ENCODE measurements at places on chromosomes 5 and 9. TPM values are rescaled to one million over a fixed set of nuclear protein-coding genes. Genes with fewer than 3 reads are reported as not detected.

Gene SLC6A19
- total RNA-seq = not detected

Gene C1QTNF3
- total RNA-seq = 1.7 TPM

Gene OCLN
- 1.1 TPM for total RNA-seq

Gene IFNK
- not detected for total RNA-seq

Gene CBY3
- total RNA-seq = not detected

Gene C5orf52
- total RNA-seq = not detected

Gene MED22
- total RNA-seq = 25.5 TPM

Gene GCNT4
- 5.0 TPM for total RNA-seq

Gene SLC1A3
- 20.0 TPM for total RNA-seq

Gene PDLIM4
- 30.6 TPM for total RNA-seq

Gene PCDH12
- 0.46 TPM for total RNA-seq

Gene CATSPER3
- 0.10 TPM for total RNA-seq

Gene DDX4
- total RNA-seq = not detected

Gene RETREG1
- 2.4 TPM for total RNA-seq

Gene SLC4A9
- 0.07 TPM for total RNA-seq
